ENCODE measurements at places on chromosomes 12 and 14.
A peak's percentile ranks its signal among the peaks of the same experiment; 100 is the strongest.

- DNase-seq: no peak
Measured at GRCh38 chr14:77003960-77004710, 24.4 kb downstream of the IRF2BPL start.

- DNase-seq: no peak
Measured at GRCh38 chr12:16492240-16492639, 113.7 kb downstream of the LMO3 start.

GRCh38 chr14:23379366-23380196 lies 2.7 kb downstream of the CMTM5 start:
- DNase-seq: peak; percentile 77

DNA sequence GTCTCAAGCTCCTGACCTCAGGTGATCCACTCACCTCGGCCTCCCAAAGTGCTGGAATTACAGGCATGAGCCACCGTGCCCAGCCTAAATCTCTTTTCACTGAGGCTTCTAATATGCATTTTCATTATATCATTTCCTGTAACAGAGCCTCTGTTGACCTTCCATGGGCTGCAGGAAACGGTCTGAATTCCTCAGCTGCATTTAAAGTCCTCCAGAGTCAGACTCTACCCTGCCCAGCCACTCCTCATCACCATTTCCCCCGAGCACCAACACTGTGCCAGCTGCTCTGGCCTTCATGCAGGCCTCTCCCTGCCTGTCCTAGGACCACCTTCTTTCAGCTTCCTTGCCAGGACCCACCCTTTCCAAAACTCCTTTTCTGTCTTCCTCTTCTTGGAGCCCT lies 9.8 kb upstream of the NFKBIA start:
- DNase-seq: no peak

GRCh38 chr14:105849933-105850626 lies 323.7 kb downstream of the TMEM121 start:
- DNase-seq: peak; percentile 24

DNA sequence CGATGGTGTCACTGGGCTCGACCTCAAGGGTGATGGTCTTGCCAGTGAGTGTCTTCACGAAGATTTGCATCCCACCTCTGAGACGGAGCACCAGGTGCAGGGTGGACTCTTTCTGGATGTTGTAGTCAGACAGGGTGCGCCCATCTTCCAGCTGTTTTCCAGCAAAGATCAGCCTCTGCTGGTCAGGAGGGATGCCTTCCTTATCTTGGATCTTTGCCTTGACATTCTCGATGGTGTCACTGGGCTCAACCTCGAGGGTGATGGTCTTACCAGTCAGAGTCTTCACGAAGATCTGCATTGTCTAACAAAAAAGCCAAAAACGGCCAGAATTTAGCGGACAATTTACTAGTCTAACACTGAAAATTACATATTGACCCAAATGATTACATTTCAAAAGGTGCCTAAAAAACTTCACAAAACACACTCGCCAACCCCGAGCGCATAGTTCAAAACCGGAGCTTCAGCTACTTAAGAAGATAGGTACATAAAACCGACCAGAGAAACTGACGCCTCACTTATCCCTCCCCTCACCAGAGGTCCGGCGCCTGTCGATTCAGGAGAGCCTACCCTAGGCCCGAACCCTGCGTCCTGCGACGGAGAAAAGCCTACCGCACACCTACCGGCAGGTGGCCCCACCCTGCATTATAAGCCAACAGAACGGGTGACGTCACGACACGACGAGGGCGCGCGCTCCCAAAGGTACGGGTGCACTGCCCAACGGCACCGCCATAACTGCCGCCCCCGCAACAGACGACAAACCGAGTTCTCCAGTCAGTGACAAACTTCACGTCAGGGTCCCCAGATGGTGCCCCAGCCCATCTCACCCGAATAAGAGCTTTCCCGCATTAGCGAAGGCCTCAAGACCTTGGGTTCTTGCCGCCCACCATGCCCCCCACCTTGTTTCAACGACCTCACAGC lies 717 bp downstream of the UBC start:
- DNase-seq: peak; percentile 95
